Ovary (tissue), 10 donors: ENCODE measurements at places on chromosomes 12 and 14. TPM values are rescaled to one million over a fixed set of nuclear protein-coding genes. Genes with fewer than 3 reads are reported as not detected.
A peak's percentile ranks its signal among the peaks of the same experiment; 100 is the strongest.

The DHH gene
- 0.72 TPM for total RNA-seq

GRCh38 chr14:75425446-75425845 lies 2.4 kb upstream of the JDP2 start:
- H3K36me3 ChIP-seq = no peaks in the 10 kb centered on the region
- no peak overlapping the region for H3K27ac ChIP-seq
- H3K4me3 ChIP-seq = no peak overlapping the region

DNA sequence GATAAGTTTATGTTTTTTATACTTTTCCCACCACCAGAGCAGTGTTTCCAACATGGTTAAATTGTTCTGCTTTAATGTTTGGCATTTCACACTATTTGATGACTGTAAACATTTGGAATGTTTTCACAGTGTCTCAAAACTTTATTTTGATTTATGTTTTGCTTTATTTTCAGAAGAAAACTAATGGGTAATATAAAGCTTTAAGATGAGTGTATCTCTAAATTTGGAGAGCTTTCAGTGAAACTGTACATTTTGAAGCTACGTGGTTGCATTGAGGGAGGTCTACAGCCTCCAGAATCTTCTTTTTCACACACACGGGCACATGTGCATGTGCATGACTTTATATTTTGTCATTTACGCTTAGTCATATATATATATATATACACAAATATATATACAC lies 10.7 kb downstream of the BICD1 start:
- H3K27me3 ChIP-seq = no peaks in the 10 kb centered on the region
- peaks cover 9% of the 10 kb centered on the region for H3K4me1 ChIP-seq
- no peak overlapping the region for H3K4me3 ChIP-seq
- H3K36me3 ChIP-seq = no peaks in the 10 kb centered on the region
- H3K27ac ChIP-seq = no peak overlapping the region

GRCh38 chr12:19915392-19916195 lies 452.7 kb upstream of the PDE3A start:
- no peak overlapping the region for H3K4me3 ChIP-seq
- no peak overlapping the region for H3K27ac ChIP-seq
- H3K4me1 ChIP-seq = no peaks in the 10 kb centered on the region
- no peaks in the 10 kb centered on the region for H3K36me3 ChIP-seq
- no peak for DNase-seq

DNA sequence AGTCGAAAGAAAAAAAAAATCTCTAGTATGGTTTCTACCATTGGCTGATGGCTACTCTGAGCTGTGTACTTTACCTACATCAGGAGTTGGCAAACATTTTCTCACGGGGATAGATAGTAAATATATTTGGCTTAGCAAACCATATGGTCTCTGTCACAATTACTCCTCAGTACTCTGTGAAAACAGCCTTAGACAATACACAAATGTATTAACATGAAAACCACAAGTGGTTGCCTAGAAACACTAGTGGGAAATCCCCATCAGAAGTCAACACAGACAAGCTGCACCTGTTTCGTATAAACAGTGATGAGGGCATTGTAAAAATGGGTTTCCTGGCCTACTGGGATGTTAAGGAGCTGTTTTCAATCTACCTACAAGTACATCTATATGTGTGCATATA lies 84.6 kb upstream of the NAV3 start:
- H3K4me3 ChIP-seq = no peak overlapping the region
- no peaks in the 10 kb centered on the region for H3K36me3 ChIP-seq
- no peak for DNase-seq

GRCh38 chr12:89464974-89465592 lies 59.5 kb downstream of the GALNT4 start:
- no peak overlapping the region for H3K27ac ChIP-seq
- no peak overlapping the region for H3K4me3 ChIP-seq
- DNase-seq = no peak
- peaks cover 2% of the 10 kb centered on the region for H3K4me1 ChIP-seq
- H3K36me3 ChIP-seq = no peaks in the 10 kb centered on the region

GRCh38 chr12:75790219-75790618 lies 241.4 kb downstream of the PHLDA1 start:
- H3K4me1 ChIP-seq = no peaks in the 10 kb centered on the region
- no peak overlapping the region for H3K4me3 ChIP-seq
- H3K27ac ChIP-seq = no peak overlapping the region
- DNase-seq = no peak

DNA sequence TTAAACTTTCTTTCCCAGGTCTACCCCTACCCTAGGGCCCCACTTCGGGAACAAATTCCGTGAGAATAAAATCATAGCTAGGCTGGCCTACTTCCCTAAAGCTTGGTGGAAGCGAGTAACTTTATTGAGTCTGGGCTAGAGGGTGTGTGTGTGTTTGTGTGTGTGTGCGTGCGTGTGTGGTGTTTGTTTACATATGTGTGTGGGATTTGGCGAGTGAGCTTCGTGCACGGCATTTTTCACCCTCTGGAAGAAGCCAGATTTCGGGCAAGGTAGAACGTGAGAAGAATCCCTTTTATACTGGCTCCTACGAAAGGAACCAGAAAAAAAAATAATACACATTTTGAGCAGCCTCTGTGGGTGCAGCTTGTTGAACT lies 7.5 kb upstream of the LHX5 start:
- no peak overlapping the region for H3K4me3 ChIP-seq
- H3K27ac ChIP-seq = no peak overlapping the region
- H3K36me3 ChIP-seq = no peaks in the 10 kb centered on the region
- no peaks in the 10 kb centered on the region for H3K27me3 ChIP-seq

GRCh38 chr12:76643438-76643837 lies 83.9 kb upstream of the OSBPL8 start:
- no peaks in the 10 kb centered on the region for H3K4me1 ChIP-seq
- no peak for DNase-seq
- no peaks in the 10 kb centered on the region for H3K36me3 ChIP-seq
- H3K27me3 ChIP-seq = no peaks in the 10 kb centered on the region

The FOXA1 gene
- total RNA-seq = 2.9 TPM

The CD163L1 gene
- total RNA-seq = 0.63 TPM

DNA sequence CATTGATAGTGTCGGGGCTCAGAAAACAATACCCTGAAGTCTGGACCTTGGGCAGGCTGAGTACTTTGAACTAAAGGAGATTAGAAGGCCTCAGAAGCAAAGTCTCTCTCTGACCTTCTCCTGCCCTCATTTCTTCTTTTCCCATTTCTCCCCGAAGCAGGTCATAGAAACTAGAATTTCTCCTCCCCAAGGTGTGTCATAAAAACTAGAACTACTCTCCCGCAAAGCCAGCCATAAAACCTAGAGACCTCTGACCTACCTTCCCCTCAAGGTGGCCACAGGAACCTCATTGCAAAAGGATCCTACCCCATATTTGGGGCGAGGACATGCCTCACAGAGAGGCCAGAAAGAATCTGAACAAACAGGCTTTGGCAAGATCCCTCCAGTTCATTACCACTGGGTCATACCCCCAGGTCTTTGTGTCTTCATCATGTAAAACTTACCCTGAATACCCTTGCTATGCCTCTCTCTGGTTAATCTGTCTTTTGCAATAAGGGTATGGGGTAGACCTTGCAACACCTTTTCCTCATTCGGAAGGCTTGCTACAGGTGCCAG lies 64.7 kb upstream of the ZFP36L1 start:
- H3K4me1 ChIP-seq = no peaks in the 10 kb centered on the region
- DNase-seq = no peak
- H3K27ac ChIP-seq = no peak overlapping the region
- H3K36me3 ChIP-seq = no peaks in the 10 kb centered on the region

The CRIP1 gene
- 62.3 TPM for total RNA-seq

The ADCY4 gene
- total RNA-seq = 33.3 TPM

DNA sequence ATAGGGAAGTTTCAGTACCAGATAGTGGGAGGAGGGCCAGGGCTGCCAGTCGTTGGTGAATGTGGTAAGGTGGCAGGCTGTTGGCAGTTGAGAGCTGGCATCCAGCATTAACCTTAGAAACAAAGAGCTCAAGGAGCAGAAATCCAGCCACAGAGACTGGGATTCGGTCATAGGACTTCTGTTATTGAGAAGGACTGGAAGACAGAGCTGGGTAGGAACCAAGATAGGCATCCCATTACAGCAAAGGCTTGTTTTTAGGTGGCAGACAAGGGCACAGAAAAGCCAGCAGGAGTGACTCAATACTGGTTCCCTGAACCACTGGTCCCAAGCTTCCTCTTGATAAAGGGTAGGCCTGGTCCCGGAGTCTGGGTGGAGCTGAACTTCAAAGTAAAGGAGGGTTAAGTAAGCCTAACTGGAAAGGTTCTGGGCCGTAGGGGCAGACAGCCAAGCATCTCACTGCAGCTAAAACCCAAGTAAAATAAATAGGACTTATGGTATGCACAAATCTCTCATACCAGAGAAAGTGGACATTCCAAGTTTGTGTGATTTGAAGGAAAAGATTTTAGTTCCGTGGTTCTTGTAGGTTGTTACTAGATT lies 147.9 kb downstream of the ETV6 start:
- no peaks in the 10 kb centered on the region for H3K27me3 ChIP-seq
- no peak overlapping the region for H3K4me3 ChIP-seq
- H3K27ac ChIP-seq = no peak overlapping the region

- no peaks in the 10 kb centered on the region for H3K4me1 ChIP-seq
- no peak overlapping the region for H3K4me3 ChIP-seq
- no peaks in the 10 kb centered on the region for H3K36me3 ChIP-seq
- peak; percentile 69 for DNase-seq
- no peaks in the 10 kb centered on the region for H3K27me3 ChIP-seq
- no peak overlapping the region for H3K27ac ChIP-seq
Measured at GRCh38 chr12:16012117-16012516, 101.0 kb downstream of the DERA start.

The JAG2 gene
- total RNA-seq = 2.5 TPM

The MDM2 gene
- total RNA-seq = 68.4 TPM

The NRDE2 gene
- total RNA-seq = 11.1 TPM

- no peaks in the 10 kb centered on the region for H3K4me1 ChIP-seq
- H3K4me3 ChIP-seq = no peak overlapping the region
- no peaks in the 10 kb centered on the region for H3K36me3 ChIP-seq
- H3K27ac ChIP-seq = no peak overlapping the region
Measured at GRCh38 chr12:115470526-115470925, 786.6 kb upstream of the TBX3 start.

- peaks cover 2% of the 10 kb centered on the region for H3K4me1 ChIP-seq
- no peak overlapping the region for H3K27ac ChIP-seq
- no peak for DNase-seq
- no peak overlapping the region for H3K4me3 ChIP-seq
- H3K27me3 ChIP-seq = peaks cover 11% of the 10 kb centered on the region
- no peaks in the 10 kb centered on the region for H3K36me3 ChIP-seq
Measured at GRCh38 chr12:117096501-117097042, 2.6 kb downstream of the TESC start.

The RIMBP2 gene
- total RNA-seq = 3.5 TPM

The MOK gene
- 24.0 TPM for total RNA-seq

The ACOT6 gene
- total RNA-seq = not detected

DNA sequence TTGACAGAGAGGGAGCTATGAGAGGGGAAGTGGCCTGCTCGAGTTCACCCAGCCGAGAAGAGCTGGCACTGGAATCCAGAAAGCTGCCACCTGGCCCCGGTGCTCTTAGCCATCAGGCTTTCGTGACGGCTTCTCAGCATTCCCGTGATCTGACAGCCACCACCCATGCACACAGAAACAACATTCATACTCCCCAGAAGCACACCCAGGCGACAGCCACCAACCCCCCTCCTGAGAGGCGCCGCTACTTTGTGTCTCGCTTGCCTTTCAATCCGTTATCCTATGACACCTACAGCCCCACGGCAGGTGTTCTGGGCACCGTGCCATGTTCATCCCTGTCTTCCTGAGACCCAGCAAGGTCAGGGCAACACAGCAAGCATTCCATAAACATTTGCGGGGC lies 31.4 kb downstream of the PSMC1 start:
- H3K4me3 ChIP-seq = no peak overlapping the region
- no peaks in the 10 kb centered on the region for H3K36me3 ChIP-seq
- no peak for DNase-seq
- H3K4me1 ChIP-seq = no peaks in the 10 kb centered on the region
- no peak overlapping the region for H3K27ac ChIP-seq

The FBXW8 gene
- 17.5 TPM for total RNA-seq

- no peak overlapping the region for H3K4me3 ChIP-seq
- no peak for DNase-seq
Measured at GRCh38 chr12:54734196-54734950, 86.2 kb upstream of the DCD start.

The SLC5A8 gene
- 0.95 TPM for total RNA-seq

- H3K36me3 ChIP-seq = no peaks in the 10 kb centered on the region
- DNase-seq = no peak
- H3K27ac ChIP-seq = no peak overlapping the region
- no peak overlapping the region for H3K4me3 ChIP-seq
- H3K4me1 ChIP-seq = peaks cover 10% of the 10 kb centered on the region
Measured at GRCh38 chr12:93426412-93426805, 15.3 kb downstream of the UBE2N start.

- H3K36me3 ChIP-seq = no peaks in the 10 kb centered on the region
- no peak overlapping the region for H3K4me3 ChIP-seq
- no peak for DNase-seq
- H3K27me3 ChIP-seq = no peaks in the 10 kb centered on the region
Measured at GRCh38 chr14:33567023-33567728, 383.7 kb downstream of the EGLN3 start.

- no peak for DNase-seq
- no peak overlapping the region for H3K27ac ChIP-seq
- H3K36me3 ChIP-seq = no peaks in the 10 kb centered on the region
- no peaks in the 10 kb centered on the region for H3K27me3 ChIP-seq
Measured at GRCh38 chr12:68838046-68838886, 30.3 kb downstream of the MDM2 start.

DNA sequence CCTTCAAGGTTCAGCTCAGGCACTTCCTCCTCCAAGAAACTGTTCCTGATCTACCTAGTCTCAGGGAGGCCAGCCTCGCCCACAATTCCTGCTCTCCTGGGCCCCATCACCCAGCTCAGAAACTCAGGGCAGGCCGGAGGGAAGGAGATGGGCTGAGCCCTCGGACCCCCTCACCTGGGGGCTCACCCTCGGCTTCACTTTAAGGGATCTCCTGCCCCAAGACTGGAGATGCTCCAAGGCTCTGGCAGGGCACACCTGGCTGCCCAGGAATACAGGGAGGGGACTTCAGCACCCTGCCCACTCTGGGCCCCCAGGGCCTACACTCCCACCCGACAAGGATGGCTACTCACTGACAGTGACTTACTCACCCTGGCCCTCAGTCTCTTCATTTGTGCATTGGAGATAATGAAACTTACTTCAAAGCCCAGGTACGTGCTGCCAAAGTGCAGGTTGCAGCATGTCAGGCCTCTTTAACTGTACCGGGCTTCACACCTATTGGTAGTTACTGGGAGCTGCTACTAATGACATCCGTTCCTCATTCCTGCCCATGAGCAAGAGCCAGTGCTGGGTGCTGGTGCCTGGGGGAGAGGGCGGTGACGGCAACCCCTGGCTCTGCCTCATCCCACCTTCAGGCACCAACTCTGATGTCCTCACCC lies 21.0 kb upstream of the PPP1R13B start:
- no peaks in the 10 kb centered on the region for H3K27me3 ChIP-seq
- no peaks in the 10 kb centered on the region for H3K4me1 ChIP-seq
- no peak overlapping the region for H3K4me3 ChIP-seq
- DNase-seq = no peak

The C14orf180 gene
- 0.13 TPM for total RNA-seq

The SLC10A1 gene
- total RNA-seq = not detected

DNA sequence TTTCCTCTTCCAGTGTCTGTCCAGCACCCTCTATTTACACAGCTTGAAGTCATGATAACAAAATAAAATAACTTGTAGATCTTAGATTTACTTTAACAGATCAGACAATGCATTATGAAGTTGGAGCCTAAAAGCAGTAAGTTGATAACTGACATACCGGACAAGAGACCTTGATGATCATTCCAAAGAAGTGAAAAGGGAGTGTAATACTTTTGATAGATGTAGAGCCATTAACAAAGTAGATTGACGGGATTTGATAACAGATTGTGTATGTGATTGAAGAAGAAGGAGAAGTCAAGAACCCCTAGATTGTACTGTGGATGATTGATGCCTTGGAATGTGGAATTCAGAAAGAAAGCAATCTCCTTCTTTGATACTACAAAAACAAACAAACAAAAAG lies 403.8 kb upstream of the MGAT4C start:
- H3K4me1 ChIP-seq = no peaks in the 10 kb centered on the region
- no peak for DNase-seq
- H3K27me3 ChIP-seq = no peaks in the 10 kb centered on the region
- no peak overlapping the region for H3K27ac ChIP-seq
